Urinary bladder (tissue), 4 donors: ENCODE measurements at places on chromosomes 4 and X. TPM values are rescaled to one million over a fixed set of nuclear protein-coding genes. Genes with fewer than 3 reads are reported as not detected.

GRCh38 chr4:11532138-11532537 lies 103.4 kb upstream of the HS3ST1 start:
- no peak for DNase-seq

- no peak for DNase-seq
Observed at GRCh38 chr4:9866931-9867330, 85.5 kb downstream of the DRD5 start.

- no peak for DNase-seq
Observed at GRCh38 chr4:17327591-17327990, 184.3 kb downstream of the QDPR start.

DNA sequence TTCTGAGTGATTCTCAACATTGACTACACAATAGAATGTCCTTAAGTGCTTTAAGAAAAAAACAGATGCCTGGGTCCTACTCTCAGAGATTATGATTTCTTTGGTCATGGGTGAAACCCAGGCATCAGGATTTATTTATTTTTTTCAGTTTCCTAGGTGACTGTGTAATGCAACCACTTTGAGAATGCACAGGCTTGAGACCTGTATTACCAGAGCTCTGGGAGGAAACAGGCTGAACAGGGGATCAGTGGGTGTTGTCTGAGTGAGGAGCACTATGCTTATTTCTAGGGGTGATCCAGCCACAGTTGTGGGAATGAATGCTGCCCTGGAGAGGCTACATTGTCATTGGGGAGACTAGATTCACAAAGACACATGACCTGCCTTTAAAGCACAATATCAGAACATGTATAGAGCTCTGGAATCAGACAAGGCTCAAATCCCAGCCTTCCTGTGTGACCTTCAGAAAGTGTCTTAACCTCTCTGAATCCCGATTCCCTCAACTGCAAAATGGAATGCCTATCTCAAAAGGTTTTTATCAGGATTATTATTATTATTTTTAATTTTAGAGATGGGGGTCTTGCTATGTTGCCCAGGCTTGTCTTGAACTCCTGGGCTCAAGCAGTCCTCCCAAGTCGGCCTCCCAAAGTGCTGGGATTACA lies 61.6 kb upstream of the PRPS1 start:
- no peak for DNase-seq

- DNase-seq: no peak
Observed at GRCh38 chrX:2819345-2820135, 9.2 kb upstream of the GYG2 start.

DNA sequence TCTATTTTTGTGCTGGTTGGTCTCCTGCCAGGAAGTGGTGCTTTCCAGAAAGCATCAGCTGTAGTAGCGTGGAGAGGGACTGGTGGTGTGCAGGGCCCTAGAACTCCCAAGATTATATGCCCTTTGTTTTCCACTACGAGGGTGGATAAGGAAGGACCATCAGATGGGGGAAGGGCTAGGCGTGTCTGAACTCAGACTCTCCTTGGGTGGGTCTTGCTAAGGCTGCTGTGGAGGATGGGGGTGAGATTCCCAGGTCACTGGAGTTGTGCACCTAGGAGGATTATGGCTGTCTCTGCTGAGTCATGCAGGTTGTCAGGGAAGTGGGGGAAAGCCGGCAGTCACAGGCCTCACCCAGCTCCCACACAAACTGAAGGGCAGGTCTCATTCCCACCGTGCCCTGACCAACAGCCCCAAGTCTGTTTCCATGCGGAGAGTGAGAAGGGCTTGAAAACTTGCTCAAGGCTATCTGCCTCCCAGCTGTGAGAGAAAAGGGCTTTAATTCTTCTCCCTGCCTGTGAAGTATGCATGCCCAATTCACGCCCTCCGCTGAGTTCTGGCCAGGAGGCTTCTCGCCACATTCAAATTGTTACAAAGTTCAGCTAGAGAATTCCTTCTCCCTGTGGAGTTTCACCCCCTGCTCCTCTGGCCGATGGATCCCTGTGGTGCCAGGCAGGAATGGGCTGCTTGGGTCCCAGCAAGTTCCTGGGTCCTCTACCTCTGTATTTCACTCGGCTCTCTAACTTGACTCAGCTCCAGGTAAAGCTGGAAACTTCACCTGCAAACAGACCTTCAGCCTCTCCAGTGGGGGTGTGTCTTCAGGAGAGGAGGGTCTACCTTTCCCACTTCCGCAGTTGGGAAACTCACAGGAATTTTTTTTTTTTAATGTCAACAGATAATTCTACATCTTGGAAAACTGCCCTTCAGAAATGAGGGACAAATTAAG lies 7.7 kb upstream of the CSTF2 start:
- DNase-seq: no peak

- DNase-seq: no peak
Observed at GRCh38 chr4:120636120-120636630, 286.4 kb downstream of the PRDM5 start.

- DNase-seq: no peak
Observed at GRCh38 chrX:152276277-152276676, 137.9 kb upstream of the MAGEA10 start.

DNA sequence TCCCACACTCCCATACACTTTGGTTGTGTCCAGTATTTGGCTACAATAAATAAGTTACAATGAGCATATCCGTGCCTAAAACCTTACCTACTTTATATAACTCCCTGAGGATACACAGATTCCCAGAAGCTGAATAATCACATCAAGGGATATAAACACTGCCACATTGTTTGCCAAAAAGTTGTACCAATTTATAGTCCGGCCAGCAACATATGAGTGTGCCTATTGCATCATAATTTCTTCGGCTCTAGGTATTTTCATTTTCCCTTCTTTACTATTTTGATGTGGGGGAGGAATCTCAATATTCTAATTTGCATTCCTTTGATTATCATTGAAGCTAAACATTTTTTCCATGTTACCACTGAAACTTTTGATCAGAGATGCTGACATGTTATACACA lies 146.4 kb downstream of the PCDH19 start:
- DNase-seq: no peak

- no peak for DNase-seq
Observed at GRCh38 chr4:95478679-95479078, 70.1 kb downstream of the UNC5C start.

DNA sequence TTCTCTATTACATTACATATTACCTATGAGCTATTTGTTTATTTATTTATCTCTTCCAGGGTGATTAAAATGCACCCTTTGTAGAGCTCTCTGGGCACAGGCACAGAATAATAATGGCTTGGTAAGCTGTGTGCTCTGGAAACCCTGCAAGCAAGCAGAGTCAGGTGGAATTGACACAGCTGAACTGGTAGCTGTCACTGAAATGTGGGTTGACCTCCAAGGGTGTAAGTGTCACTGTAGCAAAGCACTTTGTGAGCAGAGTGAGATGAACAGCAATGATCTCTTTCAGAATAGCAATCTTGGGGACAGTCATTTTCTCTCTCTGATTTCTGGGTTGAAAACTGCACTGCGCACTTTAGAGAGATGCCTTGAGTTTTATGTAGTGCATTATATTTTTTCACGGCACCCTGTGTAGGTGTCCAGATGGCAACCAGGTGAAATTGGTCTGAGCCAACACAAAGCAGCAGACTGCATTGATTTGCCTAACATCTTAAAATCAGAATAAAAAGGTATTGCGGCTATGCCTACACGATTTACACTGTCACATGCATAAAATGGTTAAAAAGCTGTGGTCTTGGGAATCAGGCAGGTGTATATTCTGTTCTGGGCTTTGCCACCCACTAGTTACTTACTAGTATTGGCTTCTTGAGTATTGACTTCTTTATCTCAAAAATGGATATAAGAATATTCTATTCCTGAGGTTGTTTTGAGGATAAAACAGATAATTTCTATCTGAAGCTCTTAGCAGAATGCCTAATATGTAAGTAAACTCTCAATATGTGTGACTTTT lies 450.3 kb downstream of the RAPGEF2 start:
- DNase-seq: no peak

DNA sequence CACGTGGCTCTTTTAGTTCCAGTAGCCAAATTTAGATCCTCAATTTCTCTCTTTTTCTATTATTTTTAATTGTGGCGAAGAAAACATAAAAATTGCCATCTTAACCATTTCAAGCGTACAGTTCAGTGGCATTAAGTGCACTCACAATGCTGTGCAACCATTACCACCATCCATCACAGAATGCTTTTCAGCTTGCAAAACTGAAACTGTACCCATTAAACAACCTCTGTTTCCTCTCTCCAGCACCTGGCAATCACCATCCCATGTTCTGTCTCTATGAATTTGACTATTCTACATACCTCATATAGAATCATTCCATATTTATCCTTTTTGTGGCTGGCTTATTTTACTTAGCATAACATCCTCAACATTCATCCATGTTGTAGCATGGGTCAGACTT lies 74.9 kb downstream of the METTL14 start:
- no peak for DNase-seq

- no peak for DNase-seq
Observed at GRCh38 chr4:76897536-76898384, at the start of gene SOWAHB. TSS of gene SOWAHB (minus strand) at chr4:76898144. CDS start at chr4:76897849, 295 bp downstream.

DNA sequence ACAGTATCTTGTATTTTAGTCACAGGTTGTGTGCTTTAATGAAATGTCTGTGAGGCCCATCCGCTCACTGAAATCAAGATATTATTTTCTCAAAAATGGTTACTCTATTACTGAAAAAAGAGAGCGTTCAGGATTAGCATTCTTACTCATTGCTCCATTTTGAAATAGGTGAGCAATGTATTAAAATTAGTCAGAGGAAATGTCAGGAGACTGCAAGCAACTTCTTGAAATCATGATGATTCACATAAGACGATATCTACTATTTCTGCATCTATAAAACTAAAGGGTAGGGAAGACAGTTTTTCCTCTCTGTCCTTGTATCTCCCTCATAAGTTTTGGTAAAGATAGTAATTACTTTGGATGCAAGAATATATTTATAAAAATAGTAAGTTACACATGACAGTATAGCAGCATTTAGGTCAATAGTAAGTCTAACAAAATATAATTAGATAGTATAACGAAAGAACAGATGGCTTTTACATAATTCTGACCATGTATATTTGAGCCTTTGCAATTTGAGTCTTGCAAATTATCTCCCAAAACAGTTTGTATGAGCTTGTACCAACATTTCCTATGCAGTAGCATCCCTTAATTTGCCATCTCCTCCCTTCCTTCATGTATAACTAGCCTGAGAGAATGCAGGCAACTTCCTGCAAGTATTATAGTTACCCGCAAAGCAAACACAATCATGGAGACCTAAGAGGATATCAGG lies 937.8 kb downstream of the PCDH7 start:
- no peak for DNase-seq

Gene CLDN22
- not detected for polyA plus RNA-seq

Gene TMPRSS11A
- polyA plus RNA-seq: not detected

Gene PPARGC1A
- 1.3 TPM for polyA plus RNA-seq

Gene IL3RA
- 16.7 TPM for polyA plus RNA-seq
